ENCODE measurements at places on chromosomes 4 and X.

DNA sequence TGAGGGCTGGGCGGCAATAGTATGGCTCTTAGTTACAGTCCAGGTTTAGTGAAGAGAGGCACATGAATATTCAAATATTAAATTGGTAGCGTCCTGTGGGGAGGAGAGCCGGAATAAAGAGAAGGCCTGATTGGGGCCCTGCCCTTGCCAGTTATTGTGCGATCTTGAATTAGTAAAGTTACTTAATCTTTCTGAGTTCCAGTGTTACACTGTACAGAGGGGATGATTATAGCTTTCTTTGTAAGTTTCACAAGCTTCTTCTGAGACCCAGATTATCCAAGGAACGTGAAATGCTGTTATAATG is 1.2 kb downstream of the METAP1 start:
- no peak for DNase-seq

GRCh38 chrX:46713672-46714490 is 45.0 kb downstream of the SLC9A7 start:
- DNase-seq: no peak

GRCh38 chrX:18676470-18676869 is 4.6 kb upstream of the RS1 start:
- DNase-seq: no peak

DNA sequence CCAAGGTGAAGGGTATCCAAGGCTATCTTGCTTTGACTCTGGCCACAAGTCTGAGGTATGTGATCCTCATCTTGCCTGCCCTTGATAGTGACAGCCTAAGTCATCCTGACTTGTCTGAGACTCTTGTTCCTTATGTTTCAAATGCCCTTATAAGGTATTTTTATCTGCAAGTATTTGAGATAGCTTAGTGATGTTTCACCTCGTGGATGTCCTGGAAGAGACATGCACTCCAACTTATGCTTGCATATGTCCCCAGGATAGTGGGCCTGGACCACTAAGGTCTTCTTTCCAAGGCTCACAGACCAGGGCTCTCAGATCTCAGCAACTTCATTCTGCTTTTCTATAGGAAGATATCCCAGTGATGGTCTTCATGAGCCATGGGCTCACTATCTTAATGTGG is 120.5 kb upstream of the WDR1 start:
- DNase-seq: no peak

All from muscle of back (tissue), 13 donors.